Left cardiac atrium (tissue), 4 donors: ENCODE measurements at places on chromosomes 6 and 20. TPM values are rescaled to one million over a fixed set of nuclear protein-coding genes. Genes with fewer than 3 reads are reported as not detected.

Gene ZNF341
- total RNA-seq = 2.0 TPM

Gene DTD1
- 12.1 TPM for total RNA-seq

Gene CLVS2
- not detected for total RNA-seq

Gene SLC32A1
- not detected for total RNA-seq

Gene FILIP1
- total RNA-seq = 85.8 TPM

Gene MACROD2
- total RNA-seq = 2.6 TPM

Gene CGA
- total RNA-seq = 1.2 TPM

Gene IL17A
- total RNA-seq = not detected

DNA sequence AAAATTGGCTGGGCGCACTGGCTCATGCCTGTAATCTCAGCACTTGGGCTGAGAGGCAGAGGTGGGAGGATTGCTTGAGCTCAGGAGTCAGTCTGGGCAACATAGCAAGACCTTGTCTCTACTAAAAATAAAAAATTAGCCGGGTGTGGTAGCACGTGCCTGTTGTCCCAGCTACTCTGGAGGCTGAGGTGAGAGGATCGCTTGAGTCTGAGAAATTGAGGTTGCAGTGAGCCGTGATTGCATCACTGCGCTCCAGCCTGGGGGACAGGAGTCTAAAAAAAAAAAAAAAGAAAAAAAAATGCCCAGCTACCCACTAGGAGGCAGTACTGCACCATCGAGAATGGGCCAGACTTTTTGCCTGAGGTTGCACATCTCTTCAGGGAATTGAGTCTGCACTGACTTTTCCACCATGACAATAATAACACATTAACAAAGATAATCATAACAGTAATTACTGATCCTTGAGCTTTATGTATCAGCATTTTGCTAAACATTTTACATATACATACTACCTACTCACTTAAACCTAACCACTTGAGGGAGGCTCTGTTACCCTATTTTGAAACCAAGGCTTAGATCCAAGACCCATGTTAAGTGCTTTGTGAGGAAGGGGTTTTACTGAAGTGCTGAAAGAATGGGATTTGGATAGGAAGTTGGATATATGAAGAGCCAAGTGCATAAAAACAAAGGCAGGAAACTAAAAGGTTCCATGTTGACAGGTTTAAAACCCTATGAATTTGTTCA is 21.0 kb downstream of the SRSF3 start:
- DNase-seq = peak; percentile 60

DNA sequence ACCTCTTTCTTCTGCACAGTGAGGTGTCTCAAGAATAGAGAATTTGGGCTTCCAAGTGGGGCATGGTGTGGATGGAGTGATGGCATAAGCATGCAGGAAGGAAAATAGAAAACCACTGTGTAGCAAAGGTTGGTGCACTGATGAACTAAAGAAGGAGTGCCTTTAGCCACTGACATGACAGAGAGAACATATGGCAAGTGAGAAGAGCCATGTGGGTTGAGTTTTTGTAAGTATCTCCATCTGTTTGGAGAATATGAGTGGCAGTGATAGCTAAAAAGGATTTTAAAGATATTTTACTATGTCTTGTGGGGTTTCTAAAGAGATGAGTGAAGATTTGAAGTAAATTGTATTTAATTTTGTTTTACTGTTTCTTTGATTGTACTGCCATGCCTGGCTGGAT is 160.5 kb upstream of the GRIK2 start:
- DNase-seq = no peak

DNA sequence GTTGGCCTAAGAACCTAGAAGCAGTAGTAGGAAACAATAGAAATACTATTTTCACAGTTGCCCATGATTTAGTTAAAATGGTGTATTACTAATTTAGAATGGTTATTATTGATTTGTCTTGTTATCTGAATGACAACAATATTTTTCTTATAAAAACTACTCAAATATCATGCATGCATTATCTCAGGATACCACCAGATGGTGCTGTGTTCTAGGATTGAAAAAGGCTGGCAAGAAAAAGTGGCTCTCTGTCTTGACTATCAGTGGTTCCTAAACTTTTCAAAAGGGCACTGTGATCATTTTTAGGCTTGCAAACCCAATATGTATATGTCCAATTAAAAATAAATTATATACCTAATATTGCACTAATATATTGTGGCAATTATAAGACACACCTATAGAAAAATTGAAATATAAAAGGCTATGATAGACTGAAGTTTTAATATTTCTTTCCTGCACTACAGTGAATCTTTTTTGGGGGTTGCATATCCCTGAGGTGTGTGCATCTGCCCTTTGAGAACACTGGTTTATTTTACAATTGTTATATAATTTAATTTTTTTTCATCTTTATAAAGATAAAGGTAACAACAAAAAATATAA is 131.7 kb upstream of the MLIP start:
- no peak for DNase-seq

DNA sequence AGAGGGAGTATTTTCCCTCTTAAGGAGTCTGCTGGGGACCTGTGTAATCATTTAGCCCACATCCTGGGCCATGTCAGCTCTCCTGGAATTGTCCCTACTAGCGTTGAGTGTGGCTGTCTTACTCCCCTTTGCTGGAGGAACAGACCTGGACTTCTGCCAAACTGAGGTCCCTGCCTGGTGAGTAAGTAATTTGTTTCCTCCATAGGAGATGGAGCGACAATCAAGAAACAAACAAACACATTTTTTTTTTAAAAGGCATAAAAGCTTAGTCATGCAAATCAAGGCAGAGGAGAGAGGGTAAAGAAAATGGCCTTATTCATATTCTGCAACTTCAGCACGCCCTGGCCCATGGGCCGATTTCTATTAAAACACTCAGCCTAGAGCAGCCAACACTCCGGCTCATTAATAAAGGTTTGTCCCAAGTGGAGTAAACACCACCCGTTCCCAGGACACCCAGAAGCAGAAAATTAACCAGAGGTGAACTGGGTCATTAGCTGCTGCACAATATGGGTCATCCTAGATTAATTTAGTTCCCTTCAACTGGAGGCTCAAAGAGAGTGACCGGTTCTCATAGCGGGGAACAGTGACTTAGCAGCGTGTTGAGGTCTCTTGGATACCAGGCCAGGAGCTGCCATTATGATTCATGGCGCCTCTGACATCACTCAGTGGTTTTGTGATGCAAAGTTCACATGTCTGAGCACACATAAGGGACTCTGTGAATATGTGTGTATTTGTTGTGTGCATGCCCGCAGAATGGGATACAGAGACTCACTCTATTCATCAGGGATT is 165.0 kb upstream of the SULF2 start:
- DNase-seq = no peak

DNA sequence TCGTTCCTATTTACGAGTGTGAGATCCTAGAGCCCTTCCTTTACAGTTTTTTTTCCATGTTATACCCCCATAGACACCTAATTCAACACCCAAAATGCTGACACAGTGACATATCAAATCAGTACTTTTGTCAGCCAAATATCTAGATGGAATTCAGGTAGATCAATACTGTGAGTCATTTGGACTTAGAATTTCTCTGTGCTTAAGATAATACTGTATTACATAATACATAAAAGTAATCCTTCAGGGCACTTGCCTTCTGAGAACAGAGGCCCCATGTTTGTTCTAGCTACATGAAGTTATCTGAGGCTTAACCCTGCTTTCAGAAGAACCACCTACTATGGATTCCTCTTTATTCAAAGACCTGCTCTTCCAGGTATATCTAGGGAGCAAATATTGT is 623.1 kb downstream of the PHF3 start:
- DNase-seq = no peak

DNA sequence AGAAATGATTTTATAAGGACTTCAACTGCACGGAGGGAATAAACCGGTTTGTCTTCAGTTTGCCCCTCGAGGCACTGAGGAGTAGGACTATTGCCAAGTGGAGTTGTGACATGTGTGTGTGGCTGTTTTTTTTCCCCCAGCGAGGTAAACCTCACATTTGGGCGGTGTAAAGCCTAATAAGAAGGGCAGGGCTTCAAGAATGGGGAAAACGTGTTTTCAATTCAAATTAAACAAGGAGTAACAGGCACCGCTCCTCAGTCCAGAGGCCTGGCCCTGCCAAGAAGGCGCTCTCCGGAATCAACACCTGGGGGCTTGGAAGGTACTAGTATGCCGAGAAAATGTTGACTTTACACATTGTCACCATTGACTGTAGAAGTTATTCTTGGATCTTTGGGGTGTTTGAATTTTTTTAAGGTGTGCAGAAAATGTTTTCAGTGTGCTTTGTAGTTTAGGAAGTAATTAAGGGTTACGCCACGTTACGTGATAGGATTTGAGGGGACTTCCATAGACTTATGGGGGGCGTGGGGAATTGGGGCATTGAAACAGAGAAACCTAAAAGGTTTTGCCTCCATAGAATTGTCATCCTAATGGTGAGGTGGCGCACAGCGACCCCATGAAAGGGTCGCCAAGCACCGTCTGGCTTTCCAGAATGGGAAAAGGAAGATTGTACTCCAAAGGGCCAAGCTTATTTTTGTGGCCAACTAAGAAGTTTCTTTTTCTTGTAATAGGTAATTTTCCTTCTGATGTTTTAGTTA is 791 bp downstream of the ADGRG6 start:
- no peak for DNase-seq

GRCh38 chr6:47817749-47818148 is 35.9 kb downstream of the OPN5 start:
- no peak for DNase-seq

DNA sequence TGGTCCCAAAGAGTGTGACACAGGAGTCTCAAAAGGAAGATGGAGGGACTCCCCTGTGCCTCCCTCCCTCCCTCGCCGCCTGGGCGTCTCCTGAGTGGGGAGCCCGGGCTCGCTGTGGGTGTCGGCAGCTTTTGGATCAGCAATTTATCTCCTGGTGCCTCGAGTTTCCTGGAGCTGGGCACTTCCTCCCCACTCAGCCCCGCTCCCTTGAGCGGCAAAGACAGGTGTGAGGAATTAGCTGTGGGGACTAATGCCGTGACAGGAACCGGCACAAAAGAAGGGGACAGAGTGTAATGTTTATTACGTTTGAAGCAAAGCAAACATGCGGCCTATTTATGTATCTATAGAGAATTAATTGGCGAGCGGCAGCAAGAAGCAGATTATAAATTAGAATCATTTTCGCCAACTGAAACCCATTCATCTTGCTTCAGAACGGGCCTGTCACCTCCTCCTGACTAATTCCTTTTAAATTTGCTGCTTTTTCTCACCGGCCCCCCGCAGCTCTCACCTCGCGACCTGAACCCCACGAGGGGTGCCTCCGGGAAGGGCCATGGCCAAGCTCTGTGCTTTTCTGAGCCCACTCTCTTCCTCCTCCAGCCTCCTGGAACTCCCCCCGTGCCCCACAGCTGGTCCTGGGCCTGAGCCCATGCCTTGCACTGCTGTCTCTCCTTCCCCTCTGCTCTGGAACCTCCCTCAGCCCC is 8.8 kb upstream of the CDH22 start:
- DNase-seq = no peak

GRCh38 chr6:139686308-139686707 is 311.9 kb upstream of the CITED2 start:
- no peak for DNase-seq

DNA sequence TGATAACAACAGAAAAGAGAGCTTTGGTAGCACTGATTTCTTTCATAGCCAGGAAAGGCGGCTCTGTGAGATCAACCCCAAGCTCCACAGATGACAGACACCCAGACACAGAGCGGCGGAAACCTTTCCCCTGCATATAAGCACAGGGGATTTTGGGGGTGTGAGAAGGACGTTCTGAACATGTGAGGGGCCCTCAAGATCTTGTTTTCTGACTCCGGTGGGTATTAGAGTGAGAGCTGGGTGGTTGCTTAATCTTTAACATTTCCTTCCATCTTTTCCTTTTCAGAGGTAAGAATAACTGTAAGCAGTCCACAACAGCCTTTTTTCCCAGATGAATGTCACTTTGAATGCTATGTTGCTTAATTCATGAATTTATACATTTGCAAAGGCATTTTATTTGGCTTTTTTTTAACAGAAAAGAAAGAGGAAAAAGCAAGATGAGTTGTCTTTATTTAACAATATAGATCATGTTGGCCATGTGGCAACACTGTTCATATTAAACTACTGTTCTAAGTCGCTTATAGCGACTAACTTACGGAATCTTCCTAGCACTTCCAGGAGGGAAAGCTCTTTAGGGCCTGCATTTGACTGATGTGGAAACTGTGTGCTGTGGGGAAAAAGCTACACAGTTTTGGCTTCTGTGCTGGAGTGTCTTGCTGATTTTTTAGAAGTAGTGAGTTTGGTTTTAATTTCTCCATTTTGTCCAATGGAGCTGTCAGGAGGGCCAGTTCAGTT is 80.5 kb upstream of the NAA20 start:
- no peak for DNase-seq

- DNase-seq = no peak
Observed at GRCh38 chr20:8318965-8319625, 187.0 kb downstream of the PLCB1 start.

DNA sequence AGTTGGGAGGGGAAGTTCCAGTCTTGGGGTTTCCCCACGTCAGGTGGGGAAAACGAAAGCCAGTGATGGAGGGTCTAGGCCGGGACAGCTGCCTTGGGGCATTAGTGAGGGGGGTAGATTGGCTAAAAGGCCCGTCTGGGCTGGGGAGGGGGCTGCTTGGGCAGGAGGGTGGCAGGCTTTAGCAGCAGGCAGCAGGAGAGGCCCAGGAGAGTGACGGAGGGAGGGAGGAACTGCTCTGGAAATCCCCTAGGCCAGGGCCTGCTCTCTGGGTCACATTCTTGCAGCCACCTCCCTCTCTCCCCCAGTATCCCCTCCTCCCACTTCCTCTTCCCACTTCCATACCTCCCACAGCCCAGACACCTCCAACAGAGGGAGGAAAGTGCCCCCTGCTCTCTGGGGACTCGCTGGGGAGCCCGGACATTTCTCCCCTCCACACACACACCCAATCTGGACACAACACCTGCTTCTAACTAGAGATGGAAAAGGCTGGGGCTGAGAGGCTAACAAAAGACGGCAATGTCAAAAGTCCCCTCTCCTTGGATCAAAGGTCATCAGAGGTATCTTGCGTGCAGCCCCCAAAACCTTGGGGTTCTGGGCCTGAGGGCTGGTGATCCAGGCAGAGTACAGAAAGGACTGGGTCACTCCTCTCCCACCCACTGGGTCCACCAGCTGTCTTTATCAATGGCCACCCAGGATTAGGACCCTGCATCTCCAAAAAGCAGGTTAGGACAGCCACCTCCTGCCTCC is 1.8 kb downstream of the NFKBIE start:
- peak; percentile 23 for DNase-seq

GRCh38 chr6:20876561-20876960 is 342.3 kb downstream of the CDKAL1 start:
- no peak for DNase-seq

DNA sequence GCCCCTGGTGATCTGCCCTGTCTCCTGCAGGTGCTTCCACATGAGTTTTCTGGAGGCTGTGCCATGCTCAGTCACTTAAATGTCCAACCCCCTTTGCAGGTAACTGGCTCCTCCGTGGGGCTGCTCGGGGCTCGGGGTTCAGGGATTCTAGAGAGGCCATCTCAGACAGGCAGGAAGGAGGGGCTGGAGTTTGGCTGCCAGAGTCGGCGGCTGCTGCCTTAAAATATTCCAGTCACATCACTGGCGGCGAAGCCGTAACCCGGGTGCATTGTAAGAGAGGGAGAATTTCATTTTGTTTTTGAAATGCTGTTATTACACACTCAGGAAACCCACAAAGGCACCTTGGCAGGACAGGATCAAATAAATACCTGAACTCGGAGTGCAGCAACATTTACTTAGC is 212.9 kb upstream of the PMEPA1 start:
- DNase-seq = no peak
